Activated naive CD4-positive, alpha-beta T cell treated with anti-CD3 and anti-CD28 coated beads, Interleukin-2, amount 50 U/mL, for 72 hours (primary cell): ENCODE measurements at places on chromosomes 5 and 9.

DNA sequence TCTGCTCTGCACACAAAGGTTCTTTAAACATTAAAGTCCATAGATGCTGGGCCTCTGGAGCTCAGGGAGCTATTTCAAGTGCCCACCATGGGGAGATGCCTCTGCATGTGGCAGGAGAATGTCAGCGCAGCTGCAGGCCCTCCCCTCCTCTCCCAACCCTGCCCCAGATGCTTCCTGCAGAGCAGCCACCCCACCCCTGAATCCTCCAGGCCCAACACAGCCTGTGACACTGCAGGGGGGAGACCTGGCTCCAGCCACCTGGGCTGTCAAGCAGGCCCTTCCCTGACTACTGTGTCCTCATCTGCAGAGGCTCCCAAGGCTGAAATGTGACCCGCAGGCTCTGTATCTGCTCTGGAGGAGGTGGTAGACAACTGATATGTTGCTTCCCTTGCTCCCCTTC, 213.9 kb downstream of the GABBR2 start:
- DNase-seq: no peak

DNA sequence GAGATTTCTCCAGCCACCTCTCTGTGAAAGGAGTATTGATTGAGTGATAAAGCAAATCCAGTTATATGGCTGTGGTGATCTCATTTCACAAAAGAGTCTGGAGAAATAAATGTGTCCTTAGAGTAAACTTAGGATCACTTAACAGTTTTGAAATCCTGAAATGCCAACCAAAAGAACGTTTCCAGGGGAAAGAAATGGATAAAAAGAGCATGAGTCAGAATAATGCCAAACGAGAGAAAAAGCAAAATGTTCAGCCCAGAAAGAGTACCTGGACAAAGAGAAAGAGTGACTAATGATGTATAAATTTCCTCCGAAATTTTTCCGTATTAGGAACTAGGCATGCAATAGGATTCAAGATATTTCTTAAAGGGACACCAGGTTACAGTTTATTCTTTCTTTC, 463.1 kb upstream of the CDH10 start:
- no peak for DNase-seq

- no peak for DNase-seq
Measured at GRCh38 chr9:130356877-130357584, 87.7 kb upstream of the ASS1 start.

GRCh38 chr5:24005384-24005783, 498.0 kb downstream of the PRDM9 start:
- DNase-seq: no peak
